ENCODE measurements at places on chromosomes 7 and 10.
A peak's percentile ranks its signal among the peaks of the same experiment; 100 is the strongest.

DNA sequence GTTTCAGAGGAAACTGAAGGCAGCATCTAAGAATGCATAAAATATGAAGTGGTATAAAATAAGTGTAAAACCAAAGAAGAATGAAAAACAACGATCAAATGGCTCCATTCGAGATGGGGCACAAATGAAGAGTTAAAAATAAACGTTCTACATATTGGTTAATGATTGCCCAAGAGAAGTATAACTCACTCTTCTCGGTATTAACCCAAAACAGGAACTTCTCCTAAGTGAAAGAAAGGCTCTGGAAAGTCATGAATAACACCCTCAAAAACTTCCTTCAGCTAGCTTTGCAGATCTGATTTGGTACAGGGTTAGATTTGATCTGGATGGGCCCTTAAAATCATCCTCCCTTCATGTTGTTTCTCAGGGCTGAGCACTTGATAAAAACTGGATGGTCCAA, 94.3 kb upstream of the ADO start:
- no peak for DNase-seq

- DNase-seq, result no peak
Observed at GRCh38 chr7:156614434-156615264, 25.9 kb upstream of the RNF32 start.

DNA sequence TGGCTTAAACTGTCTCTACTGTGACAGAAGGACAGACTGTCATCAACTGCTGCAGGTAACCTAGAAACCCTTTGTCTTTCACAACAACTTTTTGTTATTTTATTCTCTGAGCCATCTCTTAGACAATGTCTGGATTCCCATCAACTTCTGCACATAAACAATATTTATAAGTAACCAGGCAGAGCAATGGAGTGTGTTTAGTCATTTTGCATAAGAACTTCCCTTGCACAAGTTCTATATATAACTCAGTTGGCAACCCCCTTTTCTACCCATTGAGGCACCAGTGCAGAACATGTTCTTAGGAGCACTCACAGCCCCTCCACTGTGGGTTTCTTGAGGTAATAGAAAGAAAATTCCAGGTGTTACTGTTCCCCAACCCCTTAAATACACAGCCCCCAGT, 65.0 kb upstream of the IL6 start:
- no peak for DNase-seq

DNA sequence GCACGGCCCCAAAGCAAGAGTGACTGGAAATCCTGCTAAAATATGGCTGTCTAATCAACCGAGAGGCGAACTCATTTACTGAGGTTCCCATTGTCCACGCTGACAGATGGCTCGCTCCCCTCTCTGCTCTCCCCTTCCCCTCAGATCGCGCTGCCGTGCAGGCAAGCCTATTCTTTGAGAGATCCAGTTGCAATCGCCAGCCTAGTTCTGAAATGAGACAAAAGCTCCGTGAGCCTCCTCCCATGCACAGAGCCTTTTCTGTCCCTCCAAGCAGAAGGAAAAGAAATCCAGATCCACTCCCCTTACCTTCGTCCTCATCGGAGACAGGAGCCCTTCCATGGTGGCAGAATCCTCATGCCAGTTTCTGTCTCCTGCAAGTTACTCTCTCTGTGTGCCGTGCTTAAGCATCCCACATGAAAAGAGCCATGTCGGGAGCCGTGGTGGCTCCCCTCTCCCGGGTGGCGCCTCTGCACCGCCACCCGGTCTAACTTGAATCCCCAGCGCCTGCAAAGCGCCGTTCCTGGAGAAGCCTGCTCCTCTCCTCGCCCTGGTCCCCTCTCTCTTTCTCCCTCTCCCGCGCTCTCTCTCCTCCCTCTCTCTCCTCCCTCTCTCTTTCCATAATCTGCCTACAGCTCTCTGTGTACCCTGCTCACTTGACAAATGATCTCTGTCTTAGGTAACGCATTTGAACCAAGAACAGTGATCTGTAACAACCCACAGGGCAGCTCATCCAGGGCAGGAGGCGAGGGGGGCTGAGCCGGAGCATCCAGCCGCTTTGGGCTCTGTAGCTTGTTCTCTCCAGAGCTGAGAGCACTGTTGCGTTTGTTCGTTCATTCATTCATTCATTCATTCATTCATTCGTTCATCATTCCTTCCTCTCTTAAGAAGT, 156.8 kb downstream of the FRMD4A start:
- no peak for DNase-seq

DNA sequence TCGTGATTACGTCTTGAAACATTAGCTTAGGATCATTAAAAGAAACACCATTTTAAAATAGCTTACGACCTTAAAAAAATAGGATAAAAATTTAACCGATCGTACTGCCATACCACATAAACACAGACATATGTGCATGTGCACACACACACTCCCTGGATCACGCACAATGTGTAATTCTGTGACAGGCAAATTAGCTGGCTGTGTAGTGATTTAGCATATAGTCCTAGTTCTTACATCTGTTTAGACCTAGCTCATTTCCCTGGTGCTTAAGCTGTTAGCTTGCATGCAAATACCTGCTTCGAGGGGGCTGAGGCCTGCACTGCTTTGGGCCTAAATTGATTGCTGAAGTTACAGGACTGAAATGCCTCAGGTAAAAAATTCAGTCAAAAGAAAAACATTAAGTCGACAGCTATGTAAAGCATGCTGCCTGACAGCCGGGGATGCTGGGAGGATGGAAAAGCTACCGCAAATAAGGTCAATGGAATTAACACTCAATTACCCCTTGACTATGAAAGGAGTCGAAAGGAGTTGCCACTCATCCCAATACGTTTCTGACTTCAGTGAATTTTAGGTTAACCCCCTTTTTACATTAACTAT, 267.1 kb upstream of the FZD8 start:
- no peak for DNase-seq

GRCh38 chr7:42017349-42017986, 219.5 kb downstream of the GLI3 start:
- no peak for DNase-seq

DNA sequence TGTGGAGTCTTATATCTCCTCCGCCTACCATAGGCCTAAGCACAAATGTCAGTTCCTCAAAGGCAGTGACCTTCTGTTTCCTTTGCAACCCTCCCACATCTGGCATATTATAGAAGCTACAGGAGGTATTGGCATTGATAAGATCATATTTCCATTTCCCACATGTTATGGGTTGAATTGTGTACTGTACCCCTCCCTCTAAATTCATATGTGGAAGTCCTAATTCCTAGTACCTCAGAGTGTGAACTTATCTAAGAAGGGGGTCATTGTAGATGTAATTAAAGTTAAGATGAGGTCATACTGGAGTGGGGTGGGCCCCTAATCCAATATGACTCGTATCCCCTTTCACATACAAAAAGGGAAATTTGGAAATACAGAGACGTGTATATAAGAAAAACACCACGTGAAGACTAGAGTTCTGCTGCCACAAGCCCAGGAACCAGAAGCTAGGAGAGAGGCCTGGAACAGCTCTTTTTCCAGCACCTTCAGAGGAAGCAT, 6.1 kb upstream of the LAMB4 start:
- no peak for DNase-seq

DNA sequence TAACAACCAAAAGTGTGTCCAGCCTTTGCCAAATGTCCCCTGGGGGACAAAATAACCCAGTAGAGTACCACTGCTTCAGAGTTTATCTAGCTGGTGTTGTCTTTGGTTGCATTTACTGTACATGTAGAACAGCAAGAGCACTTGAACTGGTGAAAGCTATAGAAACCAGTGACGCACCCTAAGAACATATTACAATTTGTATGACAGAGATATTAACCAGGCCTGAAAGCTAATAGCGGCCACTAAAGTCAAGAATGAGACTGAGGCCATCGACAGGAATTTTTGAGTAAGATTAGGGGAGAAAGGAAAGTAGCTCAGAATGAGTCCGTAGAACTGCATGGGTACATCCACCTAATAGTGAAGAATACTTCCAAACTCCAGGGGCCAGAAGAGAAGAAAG, 236.2 kb downstream of the MTERF1 start:
- DNase-seq, result no peak

GRCh38 chr10:80540136-80540535, 2.4 kb downstream of the SH2D4B start:
- no peak for DNase-seq

DNA sequence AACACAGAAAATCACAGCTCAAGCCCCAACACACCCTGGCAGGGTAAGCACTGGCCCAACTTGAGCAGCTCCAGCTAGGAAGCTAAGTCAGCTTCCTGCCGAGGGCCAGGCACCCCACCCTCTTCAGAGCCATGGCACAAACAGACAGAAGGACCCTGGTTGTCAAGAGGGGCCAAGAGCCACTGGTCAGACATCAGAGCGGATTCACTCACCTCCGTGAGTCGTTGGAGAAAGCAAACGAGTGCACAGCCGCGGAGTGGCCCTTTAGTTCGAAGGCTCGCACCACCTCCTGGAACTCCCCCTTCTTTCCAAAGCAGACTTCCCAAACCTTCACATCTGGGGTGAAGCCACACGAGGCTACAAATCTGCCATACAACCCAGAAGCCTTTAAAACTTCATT, 7.4 kb downstream of the TBL2 start:
- no peak for DNase-seq

DNA sequence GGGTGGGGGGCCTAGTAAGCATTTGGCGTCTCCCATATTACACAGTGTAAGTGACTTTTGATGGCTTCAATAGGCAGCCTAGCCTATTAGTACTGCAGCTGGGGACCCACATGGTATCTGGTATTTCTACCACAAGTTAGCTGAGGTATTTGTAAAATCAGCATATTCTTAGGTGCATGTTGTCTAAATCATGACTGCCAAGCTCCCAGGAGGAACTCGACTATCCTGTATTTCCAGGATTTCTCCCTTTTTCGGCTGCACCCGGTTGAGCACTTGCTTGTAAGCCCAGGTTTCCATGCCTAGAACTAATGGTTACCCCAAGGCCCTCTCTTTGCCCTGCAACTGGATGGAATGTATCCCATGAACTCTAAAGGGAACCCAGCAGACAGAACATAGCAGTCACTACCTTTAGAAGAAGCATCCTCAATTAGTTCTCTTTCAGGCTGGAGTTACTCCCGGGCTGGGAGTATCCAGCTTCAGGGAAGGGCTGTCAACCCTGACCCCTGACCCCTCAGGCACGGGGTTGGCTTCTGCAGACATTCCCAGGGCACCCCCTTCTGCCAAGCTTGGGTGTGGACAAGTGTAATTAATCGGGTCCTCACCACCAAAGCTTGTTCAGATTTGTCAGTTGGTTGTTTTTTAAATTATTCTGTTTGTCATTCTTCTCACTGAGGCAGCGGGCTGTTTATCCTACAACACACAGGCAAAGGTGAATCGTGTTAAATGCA, 90.3 kb upstream of the PARD3 start:
- no peak for DNase-seq

GRCh38 chr10:13183625-13184024, 22.3 kb downstream of the MCM10 start:
- DNase-seq, result no peak

GRCh38 chr10:132847856-132848255, 61.9 kb upstream of the NKX6-2 start:
- DNase-seq, result no peak

DNA sequence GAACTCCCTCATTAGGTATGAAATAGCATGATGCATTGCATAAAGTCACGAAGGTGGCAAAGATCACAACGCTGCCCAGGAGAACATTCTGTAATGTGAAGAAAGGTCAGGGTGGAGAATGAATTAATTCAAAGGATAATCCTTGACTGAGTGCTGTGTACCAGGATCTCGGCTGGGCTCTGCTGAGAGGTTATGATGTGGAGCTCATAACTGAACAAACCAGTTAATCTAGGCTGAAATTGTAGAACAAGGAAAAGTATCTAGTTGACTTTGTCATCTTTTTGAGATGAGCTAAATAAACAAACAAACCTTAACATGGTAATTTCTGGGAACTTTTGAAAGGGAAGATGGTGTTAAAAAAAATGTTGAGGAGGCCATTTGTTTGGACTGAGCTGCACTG, 6.1 kb downstream of the MSMB start:
- no peak for DNase-seq

GRCh38 chr10:117362313-117362712, 12.9 kb downstream of the PDZD8 start:
- no peak for DNase-seq

GRCh38 chr7:50281680-50282445, 22.7 kb upstream of the IKZF1 start:
- DNase-seq, result peak; percentile 60

DNA sequence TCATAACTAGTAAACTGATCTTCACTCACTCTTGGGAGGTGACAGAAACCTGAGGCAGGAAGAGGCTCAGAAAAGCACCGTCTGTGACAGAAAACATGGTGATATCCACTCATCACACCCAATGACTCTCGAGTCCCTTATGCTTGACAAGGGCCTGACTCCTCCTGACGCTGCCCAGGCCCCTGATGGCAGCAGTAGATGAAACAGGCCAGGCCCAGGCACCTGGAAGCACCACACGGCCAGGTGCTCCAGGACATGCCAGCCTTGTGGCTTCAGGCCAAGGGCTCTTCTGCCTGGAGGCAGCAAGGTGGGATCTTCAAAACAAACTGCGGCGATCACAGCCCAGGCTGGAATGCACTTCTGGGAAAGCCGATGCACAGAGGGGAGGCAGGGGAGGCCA, 89.3 kb downstream of the MAD1L1 start:
- DNase-seq, result no peak

DNA sequence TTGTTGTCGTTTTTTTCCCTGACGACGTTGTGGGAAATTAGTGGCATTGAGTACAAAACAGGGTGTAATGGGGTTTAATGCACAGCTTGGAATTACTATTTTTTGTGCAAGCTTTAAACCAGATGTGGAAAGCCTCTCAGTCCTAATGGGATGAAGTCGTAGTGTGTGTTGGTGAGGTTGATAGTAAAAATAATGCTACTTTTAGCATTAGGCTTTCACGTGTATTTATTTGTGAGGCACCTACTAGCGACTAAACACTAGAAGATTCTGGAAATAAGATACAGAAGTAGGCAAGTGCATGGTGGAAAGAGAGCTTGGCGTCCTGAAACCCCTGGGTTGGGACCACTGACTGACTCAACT, 588 bp upstream of the ORC5 start:
- DNase-seq, result no peak

- DNase-seq, result no peak
Observed at GRCh38 chr10:35927990-35928488, 285.9 kb upstream of the FZD8 start.

DNA sequence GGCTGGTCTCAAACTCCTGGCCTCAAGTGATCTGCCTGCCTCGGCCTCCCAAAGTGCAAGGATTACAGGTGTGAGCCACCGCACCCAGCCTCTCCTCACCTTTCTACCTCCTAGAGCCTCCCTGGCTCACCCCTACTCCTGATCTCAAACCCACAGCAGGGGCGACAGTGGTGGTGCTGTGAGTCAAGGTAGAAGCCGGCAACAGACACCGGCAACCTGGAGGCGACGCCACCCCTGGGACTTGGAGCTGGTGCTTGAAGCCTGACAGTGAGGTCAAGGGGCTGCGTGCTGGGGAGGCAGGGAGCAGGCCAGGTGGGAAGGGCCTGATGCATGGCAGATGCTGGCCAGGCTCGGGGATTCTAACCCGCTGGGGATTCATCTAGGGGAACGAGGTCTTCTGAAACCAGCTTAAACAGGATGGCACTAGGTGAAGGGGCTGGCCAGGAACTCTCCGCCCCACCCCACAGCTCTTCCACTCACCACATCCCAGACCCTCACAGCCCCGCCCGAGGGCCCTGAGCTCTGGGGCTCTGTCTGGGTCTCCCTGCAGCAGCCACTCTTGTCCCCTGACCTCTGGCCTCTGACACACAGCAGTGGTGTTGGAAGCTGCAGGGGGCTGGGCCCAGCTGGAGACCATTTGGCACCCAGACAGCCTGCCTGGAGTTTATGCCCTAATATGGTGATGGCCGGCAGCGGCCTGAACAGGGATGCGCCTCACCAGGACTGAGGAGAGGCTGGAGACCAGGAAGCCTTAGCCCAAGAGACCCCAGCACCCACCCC, 16.4 kb downstream of the KCNH2 start:
- no peak for DNase-seq

GRCh38 chr10:62671104-62671503, 133.4 kb upstream of the ADO start:
- no peak for DNase-seq
